Stimulated activated CD4-positive, alpha-beta T cell treated with anti-CD3 and anti-CD28 coated beads, TNF-alpha, amount 100 ng/mL, for 1 hour (primary cell): ENCODE measurements at places on chromosomes 2 and 18.

- DNase-seq: no peak
These were observed 16.5 kb downstream of the SCG2 start for GRCh38 chr2:223585666-223586065.

DNA sequence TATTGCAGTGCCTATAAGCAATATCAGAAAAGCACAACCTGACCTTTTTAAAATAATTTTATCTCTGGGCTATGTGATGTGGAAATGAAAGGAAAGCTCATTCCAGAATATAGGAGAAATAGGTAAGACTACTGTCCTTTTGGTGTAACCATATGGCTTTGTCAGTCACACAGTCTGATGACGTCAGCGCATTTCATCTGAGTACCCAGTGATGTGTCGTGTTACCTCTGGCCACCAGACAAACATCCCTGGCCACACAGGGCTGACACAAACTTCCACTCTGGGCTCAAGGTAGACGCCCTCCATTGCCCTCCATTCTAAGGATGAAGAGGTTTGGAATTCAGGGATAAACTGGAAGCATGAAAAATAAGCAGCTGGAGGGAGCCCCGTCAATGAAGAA, 506.7 kb downstream of the CMPK2 start:
- no peak for DNase-seq

GRCh38 chr2:187991389-187991788, 300.3 kb upstream of the GULP1 start:
- DNase-seq: no peak

DNA sequence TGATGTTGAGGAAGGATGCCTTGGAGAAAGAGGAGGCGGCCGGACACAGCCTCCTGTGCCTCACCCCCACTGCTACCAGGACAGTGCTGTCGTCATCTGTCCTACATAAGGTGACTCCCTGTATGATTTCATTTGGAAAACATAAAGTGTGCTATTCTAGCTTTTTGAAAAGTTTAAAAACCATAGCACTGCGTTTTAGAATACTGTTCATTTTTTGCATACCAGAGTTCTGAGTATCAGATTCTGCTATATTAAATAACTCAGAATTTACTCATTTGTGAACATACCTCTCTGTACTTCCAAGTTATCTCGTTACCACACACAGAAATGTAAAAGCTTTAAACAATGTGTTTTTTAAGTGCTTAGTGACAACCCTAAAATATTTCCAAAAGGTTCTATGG, 302.9 kb downstream of the LRRTM1 start:
- DNase-seq: no peak

DNA sequence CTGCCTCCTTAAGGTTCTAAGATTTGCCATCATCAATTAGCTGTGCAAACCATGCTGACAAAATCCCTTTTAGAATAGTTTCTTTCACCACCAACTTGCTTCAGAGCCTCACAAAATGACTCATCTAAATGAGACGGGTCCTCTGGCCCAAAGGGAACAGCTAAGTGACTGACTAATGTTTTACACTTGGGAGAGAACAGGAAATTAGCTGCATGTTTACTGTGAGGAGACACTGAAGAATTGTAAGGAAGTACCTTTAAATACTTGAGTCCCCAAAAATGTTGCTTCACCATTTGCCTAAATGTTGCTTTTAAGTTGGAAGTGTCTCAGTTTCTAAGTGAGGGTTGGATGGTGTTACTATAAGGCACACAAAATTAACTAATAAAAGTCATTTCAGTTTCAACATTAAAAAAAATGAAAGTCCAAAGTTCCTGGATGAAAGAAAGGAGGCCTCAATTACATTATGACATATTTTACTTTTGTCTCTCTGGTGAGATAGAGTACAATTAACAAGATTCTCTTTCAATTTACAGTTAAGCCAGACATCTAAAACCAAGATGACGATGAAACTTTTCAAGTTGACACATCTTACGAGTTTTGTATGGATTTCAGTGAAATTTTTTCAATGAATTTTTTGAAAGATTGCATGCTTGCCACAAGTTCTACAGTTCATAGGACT, 229.1 kb upstream of the FN1 start:
- no peak for DNase-seq

GRCh38 chr2:20578266-20578894, 72.5 kb downstream of the HS1BP3 start:
- DNase-seq: no peak

DNA sequence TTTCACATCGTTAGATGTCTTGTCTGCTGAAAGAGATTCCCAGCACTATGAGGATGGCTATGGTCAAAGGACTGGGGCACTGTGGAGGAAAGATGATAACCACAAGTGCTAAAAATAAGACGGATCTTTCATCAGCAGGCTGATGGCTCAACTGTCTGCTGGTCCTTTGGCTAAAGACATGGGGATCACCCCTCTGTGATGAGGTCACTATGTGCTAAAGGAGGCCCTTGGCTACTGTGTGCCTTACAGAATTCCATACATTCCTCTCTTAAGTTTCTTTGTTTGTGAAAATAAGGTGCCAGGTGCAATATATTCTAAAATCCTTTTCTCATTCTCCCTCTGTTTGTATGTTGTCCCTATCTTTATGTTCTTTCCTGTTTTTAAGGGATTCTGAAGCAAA, 39.7 kb upstream of the LYPD6 start:
- no peak for DNase-seq

GRCh38 chr18:35038881-35039491, 2.2 kb upstream of the MAPRE2 start:
- DNase-seq: no peak

DNA sequence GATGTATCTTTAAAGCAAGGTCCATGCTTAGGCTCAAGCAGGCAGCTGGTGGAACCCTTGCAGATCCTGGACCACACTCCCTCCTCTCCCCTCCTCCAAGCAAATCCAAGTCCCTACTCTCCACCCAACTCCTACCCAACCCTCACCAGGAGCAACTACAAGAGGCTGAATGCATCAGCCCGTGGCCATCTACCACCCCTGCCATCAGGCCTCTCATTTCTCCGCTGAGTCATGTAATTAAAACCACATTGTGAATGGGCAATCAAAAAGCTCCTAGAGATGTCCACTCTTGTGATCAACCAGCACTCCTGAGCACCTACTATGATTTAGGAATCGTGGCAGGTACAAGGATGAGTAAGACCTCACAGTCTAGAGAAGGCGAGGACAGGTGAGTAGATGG, 142.2 kb upstream of the CAPN13 start:
- no peak for DNase-seq

GRCh38 chr2:209773377-209773776, 1.7 kb downstream of the UNC80 start:
- no peak for DNase-seq

GRCh38 chr2:134957477-134957876, 38.9 kb downstream of the CCNT2 start:
- no peak for DNase-seq

DNA sequence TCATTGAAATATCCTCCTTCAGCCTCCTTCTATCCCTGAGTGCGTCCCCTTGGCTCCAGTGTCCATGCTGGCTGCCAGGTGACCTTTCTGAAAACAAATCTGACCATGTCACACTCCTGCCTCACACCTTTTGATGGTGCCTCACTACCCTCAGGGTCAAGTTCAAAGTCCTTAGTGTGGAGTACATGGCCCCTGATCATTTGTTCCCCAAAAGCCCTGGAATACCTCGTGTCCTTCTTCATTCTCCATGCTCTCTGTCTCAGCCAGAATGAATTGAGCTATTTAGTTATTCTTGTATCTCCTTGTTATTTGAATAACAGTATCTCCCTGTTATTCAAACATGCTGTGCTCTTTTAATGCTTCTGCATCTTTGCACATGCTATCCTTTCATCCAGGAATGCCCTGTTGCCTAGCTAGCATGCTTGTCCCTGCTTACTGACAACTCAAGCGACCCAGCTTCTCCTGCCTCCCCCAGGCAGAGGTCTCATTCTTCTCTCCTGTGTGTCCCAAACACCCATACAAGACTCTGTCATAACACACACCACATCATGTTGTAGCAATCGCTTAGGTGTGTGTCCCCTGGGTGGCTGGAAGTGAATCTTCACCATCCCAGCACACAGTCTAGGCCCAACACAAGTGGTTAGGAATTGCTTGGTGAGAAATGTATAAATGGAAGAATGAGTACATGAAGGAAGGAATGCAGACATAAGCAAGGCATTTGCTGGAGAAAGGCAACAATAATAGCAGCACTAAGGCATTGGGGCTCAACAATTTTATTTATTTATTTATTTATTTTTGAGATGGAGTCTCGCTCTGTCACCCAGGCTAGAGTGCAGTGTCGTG, 144.0 kb downstream of the DDX1 start:
- DNase-seq: no peak

- no peak for DNase-seq
These were observed 52.2 kb upstream of the ACKR3 start for GRCh38 chr2:236517251-236518031.

GRCh38 chr2:62381656-62382055, 124.3 kb downstream of the TMEM17 start:
- no peak for DNase-seq

GRCh38 chr18:45839414-45840395, 14.2 kb downstream of the SIGLEC15 start:
- DNase-seq: no peak

GRCh38 chr2:187169864-187170263, 278.2 kb downstream of the CALCRL start:
- DNase-seq: no peak

GRCh38 chr2:11505652-11506610, 27.9 kb upstream of the GREB1 start:
- no peak for DNase-seq

GRCh38 chr18:63928331-63928730, 20.6 kb downstream of the SERPINB10 start:
- no peak for DNase-seq

GRCh38 chr2:147438882-147439281, 405.9 kb upstream of the ACVR2A start:
- DNase-seq: no peak

DNA sequence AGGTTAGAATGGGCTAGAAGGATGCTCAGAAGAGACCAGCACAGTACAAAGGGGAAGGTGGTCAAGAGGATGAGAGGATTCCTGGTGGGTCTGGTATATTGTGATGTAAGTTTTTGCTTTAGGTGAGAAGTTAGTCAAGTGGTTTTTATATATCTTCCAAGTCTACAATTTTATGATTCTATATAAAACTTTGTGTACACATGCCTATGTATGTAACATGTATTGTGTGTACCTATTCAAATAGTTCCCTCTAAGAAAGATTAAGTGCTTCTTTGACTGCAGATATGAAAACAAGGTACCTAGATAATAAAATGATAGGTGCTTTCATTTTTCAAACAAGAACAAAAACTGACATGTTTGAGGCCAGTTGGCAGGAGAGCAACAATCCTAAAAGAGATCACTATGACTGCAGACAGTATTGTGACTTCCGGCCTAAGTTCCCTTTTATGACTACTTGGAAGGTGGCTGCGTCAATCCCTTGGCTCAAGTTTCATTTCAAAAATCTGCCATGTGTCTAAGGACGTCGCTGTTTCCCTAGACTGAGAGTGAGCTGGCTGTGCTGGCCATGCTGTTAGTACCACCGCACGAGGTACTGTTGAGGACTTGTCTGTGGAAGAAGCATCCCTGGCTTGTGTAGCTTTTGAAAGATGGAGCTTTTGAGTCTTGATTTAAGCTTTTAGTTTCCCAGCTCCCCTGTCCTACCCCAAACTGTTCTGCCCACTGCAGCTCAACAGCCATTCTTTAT, 123.1 kb downstream of the PRPF40A start:
- DNase-seq: no peak

GRCh38 chr2:237664151-237664550, 36.8 kb downstream of the LRRFIP1 start:
- no peak for DNase-seq

DNA sequence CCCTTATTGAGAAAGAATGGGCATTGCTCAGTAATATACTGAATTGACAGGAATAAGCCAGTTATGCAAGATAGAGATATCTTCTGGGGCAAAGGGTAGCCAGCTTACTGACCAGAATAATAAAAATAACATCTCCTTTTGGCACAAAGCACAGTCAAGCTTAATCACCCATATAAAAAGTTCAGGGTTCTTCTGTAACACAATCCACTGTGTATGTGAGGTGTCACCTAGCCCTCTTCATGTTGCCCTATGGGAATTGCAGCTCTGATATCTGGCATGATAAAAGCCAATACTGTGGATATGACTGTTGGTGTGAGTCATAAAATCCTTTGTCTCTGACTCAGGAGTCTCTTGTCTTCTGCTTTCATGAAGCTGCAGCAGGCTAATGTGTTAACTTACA, 90.8 kb downstream of the DSEL start:
- DNase-seq: no peak

GRCh38 chr2:12074126-12074844, 327.9 kb downstream of the LPIN1 start:
- no peak for DNase-seq

DNA sequence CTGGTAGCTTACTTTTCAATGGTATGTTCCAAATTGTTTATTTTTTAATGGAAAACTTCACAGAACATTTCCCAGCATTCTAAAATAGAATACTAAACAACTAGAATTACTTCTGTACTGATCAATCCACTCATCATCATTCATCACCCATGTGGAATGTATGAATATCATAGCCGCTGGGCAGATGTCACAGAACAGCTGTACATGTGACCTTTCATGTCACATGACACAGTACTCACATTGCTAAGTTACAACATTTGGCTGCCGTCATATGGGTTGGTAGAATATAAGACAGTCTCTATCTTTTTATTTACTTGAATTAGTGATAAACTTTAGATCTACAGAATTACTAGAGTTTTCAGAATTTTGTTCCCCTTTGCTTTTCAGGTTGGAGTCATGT, 387.6 kb downstream of the ZEB2 start:
- no peak for DNase-seq

DNA sequence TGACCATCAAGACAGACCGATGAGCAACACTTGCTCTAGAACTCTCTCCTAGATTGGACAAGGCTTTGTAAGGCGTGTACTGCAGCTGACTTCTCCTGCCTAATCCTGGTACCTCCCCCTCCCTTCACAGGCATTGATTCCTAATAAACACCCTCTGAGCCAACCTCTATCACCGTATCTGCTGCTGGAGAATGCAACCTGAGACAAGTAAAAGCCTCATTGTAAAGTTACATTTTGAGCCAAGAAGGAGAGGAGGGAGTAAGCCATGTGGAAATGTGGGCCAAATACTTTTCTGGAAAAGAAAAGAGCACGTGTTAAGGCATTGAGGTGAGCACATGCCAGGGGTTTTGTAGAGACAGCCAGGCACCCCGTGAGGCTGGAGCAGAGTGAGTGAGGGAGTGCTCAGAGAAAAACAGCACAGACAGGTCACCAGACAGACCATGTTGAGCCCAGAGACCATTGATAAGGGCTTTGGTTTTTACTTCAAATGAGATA, 2.6 kb upstream of the WDFY1 start:
- no peak for DNase-seq

DNA sequence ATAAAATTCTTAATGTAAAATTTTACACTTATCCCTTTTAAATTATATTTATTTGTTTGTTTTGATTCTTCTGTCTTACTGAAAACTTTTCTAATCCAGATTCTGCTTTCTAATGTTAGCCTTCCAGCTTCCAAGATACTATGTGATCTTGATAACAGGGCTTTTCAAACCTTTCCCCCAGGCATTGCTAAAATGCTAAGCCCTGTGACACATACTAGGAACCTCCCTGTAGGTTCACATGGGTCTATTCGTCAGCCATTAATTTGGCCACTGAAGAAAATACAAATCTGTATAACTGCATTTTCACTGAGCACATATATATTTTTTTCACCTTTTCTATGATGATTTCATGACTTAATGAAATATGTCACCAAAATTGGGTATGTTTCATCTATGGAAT, 92.8 kb upstream of the MAP4K3 start:
- no peak for DNase-seq
